ENCODE measurements at places on chromosomes 7 and 10.

DNA sequence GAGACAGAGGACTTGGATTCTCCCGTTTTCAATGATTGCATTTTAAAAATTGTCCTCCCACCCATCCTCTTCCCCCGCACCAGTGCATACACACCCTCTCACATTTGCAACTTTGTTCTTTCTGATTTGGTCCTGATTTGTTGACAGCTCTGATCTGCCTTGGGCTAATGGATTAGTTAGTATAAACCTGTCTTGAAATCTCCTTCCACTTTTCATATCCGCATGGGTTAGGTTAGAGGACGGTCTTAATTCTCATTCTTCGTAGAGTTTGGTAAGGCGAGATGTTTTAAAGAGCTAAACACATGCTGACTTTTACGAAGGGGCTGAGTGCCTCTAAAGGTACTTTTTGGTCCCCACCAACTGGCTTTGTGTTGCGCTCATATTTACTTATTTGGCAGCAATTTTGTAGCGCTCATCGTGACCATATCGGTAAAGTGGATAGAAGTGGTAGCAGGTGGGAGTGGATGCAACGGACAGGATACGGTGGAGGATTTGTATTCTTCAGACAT is 1.1 kb downstream of the AHR start:
- DNase-seq = no peak

- DNase-seq = no peak
Measured at GRCh38 chr7:77727527-77727926, 31.3 kb downstream of the RSBN1L start.

- DNase-seq = peak; percentile 93
Measured at GRCh38 chr7:106865130-106866041, at the start of gene PIK3CG. TSS of gene PIK3CG (plus strand) at chr7:106865282. CDS start at chr7:106867562, 2,280 bp downstream.

GRCh38 chr10:44053391-44053790 is 331.5 kb downstream of the CXCL12 start:
- no peak for DNase-seq

- DNase-seq = no peak
Measured at GRCh38 chr7:40276061-40276460, 141.3 kb downstream of the SUGCT start.

- DNase-seq = no peak
Measured at GRCh38 chr10:97230146-97230545, 44.4 kb upstream of the SLIT1 start.

DNA sequence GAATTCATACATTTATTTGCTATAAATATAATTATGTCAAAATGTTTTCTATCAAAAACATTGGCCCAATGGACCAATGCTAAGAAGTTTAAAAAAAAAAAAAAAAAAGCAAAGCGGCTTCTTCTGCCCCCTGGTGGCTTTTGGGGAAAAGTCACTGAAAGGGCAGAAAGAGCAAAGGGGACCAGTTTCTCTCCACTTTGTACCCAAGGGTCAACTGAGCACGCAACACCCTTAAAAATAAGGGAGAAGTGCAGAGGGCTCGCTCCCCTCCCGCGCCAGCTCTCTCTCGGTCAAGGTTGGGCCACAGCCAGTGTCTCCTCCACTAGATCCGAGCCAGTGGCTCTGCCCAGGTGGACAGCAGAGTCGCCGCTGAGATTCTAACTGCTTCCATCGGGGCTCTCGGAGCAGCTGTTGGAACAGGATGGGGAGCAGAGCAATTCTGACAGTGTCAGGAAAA is 136.4 kb upstream of the FGFR2 start:
- peak; percentile 47 for DNase-seq

DNA sequence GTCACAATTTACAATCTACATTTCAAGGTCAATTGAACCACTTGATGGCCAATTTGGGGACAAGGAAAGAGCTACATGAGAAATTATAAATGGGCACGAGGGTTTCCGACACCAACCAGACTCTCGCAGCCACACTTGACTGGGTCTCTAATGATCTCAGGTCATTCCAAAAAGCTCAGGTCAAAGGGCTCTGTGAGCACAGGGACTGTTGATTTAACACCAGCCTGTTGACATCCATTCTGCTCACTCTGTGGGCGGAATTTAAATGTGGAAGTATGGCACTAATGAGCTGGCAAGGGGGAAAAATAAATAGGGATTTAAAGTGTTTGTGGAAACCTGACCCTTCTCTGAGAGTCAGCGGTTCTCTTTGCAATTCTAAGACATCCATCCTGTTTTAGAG is 810.7 kb upstream of the AUTS2 start:
- DNase-seq = no peak

DNA sequence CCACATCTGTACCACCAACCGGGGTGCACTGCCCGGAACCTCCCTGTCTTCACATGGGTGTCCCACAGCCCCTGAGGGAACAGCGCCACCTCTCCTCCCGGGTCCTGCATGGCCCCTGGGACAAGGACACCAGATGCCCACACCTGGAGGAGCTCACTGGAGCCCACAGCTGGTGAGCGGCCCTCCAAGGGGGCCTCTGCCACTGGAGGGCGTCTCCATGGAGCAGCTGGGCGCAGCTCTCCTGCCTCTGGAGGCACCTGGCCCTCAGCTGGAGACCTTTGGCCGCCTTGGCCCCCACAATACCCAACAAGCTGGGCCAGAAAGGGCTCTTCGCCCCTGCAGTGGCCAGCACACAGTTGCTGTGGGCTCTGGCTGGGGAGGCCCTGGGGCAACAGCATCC is 7.3 kb upstream of the NKX6-2 start:
- DNase-seq = no peak

GRCh38 chr7:31299336-31299735 is 41.2 kb downstream of the NEUROD6 start:
- DNase-seq = no peak

DNA sequence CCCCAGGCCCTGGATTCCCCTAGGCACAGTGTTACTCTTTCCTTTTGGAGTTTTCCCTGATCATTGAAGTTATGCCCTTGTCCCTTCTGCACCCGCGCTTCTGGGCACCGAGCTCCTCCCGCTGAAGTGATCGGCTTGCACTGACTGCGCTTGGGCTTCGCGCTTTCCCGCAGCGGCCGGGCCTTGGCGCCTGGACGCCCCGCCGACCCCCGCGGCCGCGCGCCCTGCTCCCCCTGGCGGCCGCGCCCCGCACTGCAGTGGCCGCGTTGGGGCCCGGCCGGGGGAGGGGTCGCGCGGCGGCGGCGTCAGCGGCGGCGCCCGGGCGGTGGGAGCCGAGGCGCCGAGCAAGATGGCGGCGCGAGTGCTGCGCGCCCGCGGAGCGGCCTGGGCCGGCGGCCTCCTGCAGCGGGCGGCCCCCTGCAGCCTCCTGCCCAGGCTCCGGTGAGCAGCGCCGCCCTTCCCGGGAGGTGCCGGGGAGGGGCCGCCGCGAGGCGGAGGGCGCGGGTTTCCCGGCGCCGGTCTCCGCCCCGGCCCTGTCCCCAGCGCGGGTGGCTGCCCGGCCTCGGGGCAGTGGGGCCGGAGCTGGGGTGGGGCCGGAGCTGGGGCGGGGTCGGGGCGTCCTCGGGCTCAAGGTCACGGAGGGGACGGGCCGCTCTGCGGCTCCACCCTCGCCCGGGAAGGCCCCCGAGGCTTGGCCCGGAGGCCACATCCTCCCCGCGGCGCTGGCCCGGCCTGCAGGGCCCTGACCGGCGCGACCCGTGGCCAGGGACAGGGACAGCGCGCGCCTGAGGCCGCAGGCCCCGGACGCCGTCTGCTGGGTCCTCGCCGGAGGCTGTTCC is at the start of gene NIPSNAP2:
Gene NIPSNAP2, plus strand, starts transcription at position 325 of the 839 bp plus-strand sequence. Its CDS starts 25 bp downstream, at position 350.
- peak; percentile 77 for DNase-seq

- no peak for DNase-seq
Measured at GRCh38 chr10:10489805-10490571, 527.7 kb upstream of the CELF2 start.

- no peak for DNase-seq
Measured at GRCh38 chr7:84196084-84196503, 1.5 kb upstream of the SEMA3A start.

- DNase-seq = no peak
Measured at GRCh38 chr10:124281666-124282065, 137.1 kb downstream of the OAT start.

DNA sequence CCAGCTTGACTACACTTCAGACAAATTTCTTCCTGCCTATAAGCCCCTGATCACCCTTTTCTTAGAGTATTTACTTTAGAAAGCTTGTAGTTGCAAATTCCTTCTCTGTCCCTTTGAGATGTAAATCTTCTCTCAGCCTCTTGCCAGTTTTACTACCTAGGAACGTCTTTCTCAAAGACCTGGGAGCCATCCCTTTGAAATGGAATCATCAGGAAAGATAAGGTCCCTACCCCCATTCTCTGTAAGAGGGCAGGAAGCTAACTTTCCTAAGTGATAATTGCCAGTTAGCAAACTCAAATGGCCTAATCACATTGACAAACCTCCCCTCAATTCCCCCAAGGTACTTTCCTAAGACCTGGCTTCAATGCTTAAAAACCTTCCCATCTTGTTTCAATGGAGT is 304.5 kb downstream of the MDFIC start:
- DNase-seq = no peak

GRCh38 chr10:58104351-58104751 is 163.3 kb downstream of the IPMK start:
- DNase-seq = no peak

DNA sequence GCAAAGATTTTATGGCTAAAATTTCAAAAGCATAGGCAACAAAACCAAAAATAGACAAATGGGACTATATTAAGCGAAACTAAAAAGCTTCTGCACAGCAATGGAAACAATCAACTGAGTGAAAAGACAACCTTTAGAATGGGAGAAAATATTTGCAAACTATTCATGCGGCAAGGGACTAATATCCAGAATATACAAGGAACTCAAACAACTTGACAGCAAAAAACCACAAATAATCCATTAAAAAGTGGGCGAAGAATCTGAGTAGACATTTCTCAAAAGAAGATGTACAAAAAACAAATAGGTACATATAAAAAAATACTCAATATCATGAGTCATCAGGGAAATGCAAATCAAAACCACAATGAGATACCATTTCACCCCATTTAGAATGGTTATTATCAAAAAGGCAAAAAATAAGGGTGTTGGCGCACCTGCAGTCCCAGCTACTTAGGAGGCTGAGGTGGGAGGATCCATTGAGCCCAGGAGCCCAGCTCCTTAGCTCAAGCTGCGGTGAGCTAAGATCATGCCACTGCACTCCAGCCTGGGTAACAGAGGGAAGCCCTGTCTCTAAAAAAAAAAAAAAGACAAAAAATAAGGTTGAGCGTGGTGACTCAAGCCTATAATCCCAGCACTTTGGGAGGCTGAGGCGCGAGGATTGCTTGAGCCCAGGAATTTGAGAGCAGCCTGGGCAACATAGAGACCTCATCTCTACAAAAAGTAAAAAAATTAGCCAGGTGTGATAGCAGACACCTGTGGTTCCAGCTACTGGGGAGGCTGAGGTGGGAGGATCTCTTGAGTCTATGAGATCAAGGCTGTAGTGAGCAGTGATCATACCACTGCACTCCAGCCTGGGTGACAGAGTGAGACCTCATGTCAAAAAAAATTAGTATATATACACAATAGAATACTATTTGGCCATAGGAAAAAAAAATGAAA is 4.2 kb upstream of the CCM2 start:
- peak; percentile 94 for DNase-seq

DNA sequence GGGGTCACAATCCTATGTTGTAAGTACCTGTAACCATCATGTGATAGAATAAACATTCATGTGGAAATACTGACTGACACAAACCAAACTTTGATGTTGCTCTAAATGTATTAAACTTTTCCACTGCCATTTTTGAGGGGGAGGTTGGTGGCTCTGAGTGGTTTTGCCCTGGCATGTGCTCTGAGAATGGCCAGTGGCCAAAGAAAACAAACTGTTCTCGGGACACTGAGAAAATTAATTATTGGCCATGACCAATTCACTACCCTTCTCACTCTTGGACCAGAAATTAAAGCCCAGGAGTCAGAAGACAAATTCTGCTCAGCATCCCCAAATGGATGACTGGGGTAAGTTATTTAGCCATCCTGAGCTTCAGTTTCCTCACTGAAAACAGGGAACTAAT is 195.9 kb downstream of the XPNPEP1 start:
- no peak for DNase-seq

GRCh38 chr7:111639934-111640333 is 77.6 kb upstream of the IMMP2L start:
- no peak for DNase-seq

- no peak for DNase-seq
Measured at GRCh38 chr10:65565246-65565645, 1360.6 kb upstream of the LRRTM3 start.

DNA sequence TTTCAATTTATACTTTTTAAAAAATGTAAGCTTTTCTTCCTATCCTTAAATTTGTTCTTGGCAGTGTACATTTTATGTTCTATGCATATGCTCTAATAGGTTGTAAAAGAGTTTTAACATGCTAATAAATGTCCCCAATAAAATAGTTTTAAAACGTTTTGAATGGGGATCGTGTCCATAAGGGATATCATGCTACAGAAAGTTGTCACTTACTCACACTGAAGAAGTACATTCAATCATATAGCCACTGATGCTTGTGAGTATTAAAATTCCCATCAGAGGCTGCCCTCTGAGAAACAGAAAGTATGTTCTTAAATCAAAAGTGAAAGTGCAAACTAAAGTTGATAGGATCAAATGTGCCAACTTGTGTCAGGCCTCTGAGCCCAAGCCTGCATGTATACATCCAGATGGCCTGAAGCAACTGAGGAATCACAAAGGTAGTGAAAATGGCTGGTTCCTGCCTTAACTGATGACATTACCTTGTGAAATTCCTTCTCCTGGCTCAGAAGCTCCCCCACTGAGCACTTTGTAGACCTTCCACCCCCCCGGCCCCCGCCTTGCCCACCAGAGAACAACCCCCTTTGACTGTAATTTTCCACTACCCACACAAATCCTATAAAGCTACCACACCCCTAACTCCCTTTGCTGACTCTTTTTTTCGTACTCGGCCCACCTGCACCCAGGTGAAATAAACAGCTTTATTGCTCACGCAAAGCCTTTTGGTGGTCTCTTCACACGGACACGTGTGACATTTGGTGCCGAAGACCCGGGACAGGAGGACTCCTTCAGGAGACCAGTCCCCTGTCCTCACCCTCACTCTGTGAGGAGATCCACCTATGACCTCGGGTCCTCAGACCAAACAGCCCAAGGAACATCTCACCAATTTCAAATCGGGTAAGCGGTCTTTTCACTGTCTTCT is 877 bp upstream of the NOD1 start:
- DNase-seq = peak; percentile 73

- DNase-seq = no peak
Measured at GRCh38 chr7:158587162-158588084, at the start of gene PTPRN2. TSS of gene PTPRN2 (minus strand) at chr7:158587823.

GRCh38 chr10:8017277-8017676 is 37.2 kb upstream of the GATA3 start:
- DNase-seq = no peak

- no peak for DNase-seq
Measured at GRCh38 chr7:9718071-9718661, 1255.5 kb upstream of the PHF14 start.

DNA sequence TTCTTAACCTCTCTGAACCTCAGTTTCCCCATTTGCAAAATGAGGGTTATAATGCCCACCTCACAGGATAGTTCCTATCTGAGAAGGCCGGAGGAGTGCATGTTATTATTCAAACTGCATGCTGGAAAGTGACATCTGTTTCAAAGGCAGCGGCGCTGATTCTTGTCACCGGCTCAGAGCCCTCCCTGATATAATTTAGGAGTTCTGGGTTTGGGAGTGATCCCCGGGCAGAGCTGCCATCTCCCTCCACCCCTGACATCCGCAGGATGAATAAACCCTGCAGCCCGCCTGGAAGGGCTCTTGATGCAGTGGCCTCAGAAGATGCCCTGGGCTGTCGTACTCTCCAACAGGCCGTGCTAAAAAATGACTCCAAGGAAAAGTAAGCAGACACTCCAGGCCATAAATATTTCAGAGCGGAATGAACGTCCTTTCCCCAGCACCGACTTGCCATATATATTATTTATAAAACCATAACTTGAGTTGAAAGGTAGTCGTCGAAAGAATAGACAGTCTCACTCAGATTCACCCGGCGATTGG is 47.0 kb upstream of the MYL10 start:
- no peak for DNase-seq

- DNase-seq = no peak
Measured at GRCh38 chr10:118793545-118793944, 38.8 kb upstream of the CACUL1 start.

Data from NAMALWA (cell line).